Stimulated activated CD8-positive, alpha-beta memory T cell treated with anti-CD3 and anti-CD28 coated beads, Interleukin-7, amount 100 ng/mL, for 24 hours (primary cell): ENCODE measurements at places on chromosomes 5 and 9.

GRCh38 chr5:171577042-171577758 is 157.8 kb downstream of the FGF18 start:
- DNase-seq, result no peak

DNA sequence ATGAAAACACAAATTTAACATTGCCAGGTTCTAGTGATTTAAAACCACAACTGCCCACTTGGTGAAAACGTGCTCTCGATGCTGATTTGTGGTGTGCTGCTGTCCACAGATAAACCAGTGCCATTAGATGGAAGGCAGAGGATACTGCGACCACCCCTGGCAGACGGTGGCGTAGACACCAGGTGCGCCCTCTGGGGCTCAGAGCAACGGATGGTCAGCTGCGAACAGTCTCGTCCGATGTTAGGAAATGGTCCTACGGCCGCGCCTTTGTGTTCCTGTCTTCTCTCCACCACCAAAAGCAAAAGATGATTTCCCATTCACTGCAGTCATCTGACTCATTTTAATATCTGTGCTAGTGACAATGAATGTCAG is 43.2 kb downstream of the UBE2QL1 start:
- no peak for DNase-seq

DNA sequence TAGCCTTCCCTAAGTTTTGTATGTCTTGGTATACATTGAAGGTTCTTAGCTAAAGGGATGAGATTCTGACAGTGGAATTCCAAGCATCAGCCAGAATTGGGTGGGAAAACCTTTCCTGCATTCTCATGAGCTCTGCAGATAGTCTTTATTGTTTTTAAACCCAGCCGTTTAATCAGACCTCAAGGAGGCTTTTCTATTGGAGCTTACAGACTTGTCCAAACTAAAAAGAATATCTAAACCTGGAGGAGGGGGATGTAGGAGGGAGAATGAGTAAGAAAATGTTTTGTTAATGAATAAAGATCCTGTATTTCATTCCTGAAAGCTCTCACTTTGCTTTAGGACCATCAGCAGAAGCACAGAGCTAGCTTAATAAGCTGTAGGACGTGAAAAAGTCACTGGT is 41.7 kb downstream of the EBF1 start:
- DNase-seq, result no peak

GRCh38 chr9:76137931-76138330 is 247.5 kb downstream of the PCSK5 start:
- no peak for DNase-seq

DNA sequence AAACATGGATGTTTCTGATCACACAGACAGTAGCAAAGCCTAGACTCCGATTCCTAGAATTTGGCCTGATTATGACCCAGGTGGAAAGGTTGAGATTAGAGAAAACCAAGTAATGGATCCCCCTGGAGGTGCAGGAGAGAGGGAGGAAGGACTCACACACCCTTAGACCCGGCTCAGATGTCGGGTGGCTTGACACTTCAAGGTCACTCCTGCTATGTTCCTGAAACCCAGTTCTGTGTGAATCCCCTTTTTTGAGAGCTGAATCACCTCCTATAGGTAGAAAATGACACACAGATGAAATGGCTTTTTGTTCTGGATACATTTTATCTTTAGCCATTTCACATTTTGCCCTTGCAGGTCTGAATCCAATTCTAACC is 192.8 kb downstream of the ARRDC3 start:
- no peak for DNase-seq

GRCh38 chr5:41856644-41857491 is 13.4 kb downstream of the OXCT1 start:
- no peak for DNase-seq

- DNase-seq, result no peak
Observed at GRCh38 chr9:79769476-79770275, 197.9 kb downstream of the TLE4 start.

DNA sequence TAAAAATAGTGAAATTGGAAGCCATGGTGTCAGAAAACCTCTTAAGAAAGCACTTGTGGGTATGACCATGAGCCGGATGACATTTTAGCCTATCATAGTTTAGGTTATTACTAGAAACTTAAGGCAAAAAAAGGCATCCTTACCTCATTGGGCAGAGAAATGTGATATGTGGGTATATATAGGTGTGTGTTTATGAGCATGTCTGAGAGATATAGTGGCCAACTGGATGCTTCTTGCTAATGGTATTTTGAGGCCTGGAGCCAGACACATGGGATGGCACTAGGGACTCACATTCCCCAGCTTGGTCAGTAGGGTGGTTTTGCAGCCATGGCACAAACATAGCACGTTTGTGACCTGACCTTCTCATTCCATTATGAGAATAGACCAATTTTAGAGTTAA is 295.6 kb upstream of the MEF2C start:
- no peak for DNase-seq

- DNase-seq, result no peak
Observed at GRCh38 chr5:55386356-55386755, 78.6 kb downstream of the MTREX start.

DNA sequence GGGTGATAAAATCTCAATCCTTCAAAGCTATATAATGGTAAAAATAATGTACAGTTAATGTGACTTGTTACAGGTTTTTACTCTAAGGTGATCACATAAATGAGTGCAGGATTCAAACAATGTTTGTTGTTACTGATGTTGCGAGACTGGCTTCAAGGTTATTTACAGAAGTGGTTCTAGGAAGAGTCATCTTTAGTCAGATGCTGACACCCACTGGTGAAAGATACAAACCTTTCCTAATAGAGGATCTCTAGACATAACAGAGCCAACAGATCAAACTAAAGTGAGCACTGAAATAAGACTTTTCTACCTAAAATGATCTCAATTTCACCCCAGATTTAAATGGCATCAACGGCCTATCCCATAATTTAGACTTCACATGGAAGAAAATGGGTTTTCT is 20.2 kb downstream of the ARSB start:
- DNase-seq, result no peak
